ENCODE measurements at places on chromosomes 4 and X.

DNA sequence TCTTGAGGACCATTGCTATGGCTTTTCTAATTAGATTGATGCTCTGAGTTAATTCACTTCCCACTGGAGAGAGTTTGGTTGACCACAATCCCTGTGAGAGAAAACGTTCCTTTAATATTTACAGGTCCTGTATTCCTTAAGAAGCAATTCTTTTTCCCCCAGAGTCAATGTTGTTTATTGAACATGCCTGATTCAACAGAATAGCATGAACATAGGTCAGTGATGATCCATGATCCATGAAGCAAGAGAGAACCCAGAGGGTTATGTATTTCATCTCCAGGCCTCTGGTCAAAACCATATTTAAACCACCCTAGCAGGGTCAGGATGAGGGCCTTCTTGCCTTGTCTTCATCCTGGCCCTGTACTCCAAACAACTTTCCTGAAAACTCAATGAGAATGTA is 39.4 kb upstream of the EFHC2 start:
- DNase-seq = no peak

DNA sequence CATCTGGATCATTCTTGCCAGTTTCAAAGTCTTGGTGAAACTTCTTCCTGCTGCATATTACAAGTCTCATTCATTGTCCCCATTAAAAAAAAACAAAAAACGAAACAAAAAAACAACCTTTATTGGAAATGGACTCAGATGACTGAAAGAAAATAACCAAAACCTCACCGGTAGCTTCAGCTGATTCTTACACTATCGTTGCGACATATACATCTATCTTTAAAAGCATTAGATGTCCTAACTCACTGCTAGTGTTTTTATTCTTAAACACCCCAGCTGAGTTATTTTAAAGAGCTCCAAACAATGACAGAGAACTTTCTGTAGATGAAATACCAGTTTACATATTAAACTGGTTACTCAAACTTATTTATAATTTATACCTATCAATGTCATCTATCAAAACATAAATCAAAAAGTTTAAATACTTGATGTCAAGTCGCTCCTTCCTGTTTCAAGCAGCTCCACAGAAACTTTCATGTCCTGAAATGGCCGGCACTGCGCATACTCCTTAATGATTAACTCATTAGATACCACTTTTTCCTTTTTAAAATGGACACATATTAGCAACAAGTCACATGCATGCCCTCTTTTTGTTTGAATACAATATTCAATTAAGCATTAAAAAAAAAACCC is 87.2 kb downstream of the HPRT1 start:
- DNase-seq = peak; percentile 55

- no peak for DNase-seq
Observed at GRCh38 chrX:114924856-114925255, 92.6 kb downstream of the IL13RA2 start.

GRCh38 chr4:123398066-123398852 is 1.7 kb downstream of the SPRY1 start:
- DNase-seq = peak; percentile 77

DNA sequence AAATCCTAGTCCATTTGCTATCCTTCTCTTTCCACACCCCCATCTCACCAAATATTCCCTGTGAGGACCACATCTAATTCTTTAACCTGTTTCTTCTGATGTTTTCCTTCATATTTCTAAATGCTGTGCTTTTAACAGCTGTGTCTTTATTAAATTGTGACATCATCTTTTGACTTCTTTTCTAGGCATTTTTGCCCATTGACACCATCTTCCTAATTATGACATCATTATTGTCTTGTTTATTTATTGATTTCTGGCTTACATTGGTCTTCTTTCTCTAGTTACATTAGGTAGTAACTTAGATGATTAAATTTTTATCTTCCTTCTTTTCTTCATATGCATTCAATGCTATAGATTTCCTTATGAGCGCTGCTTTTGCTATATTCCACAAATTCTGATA is 175.8 kb upstream of the PDE5A start:
- DNase-seq = no peak

DNA sequence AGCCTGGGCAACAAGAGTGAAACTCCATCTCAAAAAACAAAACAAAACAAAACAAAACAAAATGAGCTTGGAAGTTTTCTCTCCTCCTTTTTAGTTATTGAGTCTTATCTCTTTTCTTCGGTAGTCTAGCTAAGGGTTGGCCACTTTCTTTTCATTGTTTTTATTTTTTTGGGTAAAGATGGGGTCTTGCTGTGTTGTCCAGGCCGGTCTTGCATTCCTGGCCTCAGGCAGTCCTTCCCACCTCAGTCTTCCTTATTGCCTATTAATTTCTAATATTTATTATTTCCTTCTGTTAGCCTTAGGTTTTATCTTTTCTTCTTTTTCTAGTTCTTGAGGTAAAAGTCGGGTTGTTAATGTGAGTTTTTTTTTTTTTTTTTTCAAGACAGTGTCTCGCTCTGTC is 16.4 kb downstream of the METAP1 start:
- DNase-seq = no peak

- DNase-seq = peak; percentile 6
Observed at GRCh38 chr4:92988301-92988700, 684.5 kb downstream of the GRID2 start.

DNA sequence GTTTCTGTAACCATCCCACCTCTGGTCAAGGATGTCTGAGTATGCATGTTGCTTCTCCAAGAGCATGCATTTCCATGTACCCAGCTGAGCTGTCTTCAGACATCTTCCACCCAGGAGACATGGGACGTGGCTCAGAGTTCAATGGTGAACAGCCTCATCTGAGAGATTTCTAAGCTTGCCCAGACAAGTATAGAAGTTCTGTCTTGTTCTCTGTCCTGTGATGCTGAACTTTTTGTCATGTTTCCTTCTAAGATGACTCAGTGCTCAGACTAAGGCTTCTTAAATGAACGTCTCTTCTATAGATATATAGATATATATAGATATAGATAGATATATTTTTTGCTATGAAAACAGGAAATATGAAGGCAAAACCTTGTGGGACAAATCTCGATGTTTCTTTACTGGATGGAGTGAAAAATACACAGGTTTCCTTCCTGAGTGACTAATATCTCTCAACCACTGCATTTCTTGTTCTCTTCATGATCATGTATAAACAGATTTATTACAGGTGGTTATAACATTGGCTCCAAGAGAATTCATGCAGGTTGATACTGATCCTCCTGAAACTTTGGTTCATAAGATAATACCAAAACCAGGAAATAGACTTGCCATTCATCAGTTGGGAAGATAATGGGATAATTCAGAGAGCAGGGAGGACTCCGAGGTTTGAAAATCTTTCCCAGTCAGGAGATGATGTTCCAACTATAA is 168.2 kb downstream of the ZNF518B start:
- no peak for DNase-seq

DNA sequence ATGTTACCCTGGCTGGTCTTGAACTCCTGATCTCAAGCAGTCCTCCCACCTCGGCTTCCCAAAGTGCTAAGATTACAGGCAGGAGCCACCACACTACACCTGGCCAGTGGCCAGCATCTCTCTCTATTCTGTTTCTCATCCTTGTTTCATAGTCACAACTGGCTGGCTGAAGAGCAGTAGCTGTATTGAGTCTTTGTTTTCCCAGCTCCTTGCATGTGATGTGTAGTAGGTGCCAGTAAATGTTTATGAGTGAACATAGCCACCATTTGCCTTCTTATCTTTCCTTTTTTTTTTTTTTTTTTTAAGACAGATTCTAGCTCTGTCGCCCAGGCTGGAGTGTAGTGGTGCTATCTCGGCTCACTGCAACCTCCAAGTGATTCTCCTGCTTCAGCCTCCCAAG is 23.6 kb downstream of the NUDT9 start:
- no peak for DNase-seq

DNA sequence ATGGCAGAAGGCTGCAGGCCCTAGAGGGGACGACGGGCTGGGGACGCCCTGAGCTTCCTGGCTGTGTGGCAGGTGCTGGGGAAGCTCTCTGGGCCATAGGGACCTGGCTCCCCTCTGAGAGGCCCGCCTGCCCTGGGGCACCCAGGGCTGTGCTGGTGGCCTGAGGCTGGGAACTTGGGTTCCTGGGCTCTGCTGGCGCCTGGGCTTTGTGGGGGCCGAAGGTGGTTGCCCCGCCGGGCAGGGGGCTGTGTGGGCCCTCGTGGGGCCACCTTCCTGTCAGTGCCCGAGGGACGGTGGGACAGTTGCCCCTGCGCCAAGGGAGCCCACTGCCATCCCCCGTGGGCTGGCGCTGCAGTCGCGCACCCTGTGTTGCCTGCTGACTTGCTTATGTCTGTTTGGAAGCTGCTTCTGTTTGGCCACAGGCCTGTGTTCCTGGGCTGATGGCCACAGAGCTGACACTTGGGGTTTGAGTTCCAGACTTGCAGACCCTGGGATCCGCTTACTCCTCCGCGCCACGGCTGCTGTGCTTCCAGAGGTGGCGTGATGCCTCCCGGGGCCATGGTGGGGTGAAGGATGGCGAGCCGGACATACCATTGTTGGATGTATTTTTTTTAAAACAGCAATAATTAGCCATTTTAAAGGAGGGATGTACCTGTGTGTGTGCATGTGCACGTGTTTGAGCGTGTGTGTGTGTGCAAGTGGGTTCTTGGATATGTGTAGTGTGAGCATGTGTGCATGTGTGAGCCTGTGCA is 8.5 kb downstream of the NAT8L start:
- no peak for DNase-seq

DNA sequence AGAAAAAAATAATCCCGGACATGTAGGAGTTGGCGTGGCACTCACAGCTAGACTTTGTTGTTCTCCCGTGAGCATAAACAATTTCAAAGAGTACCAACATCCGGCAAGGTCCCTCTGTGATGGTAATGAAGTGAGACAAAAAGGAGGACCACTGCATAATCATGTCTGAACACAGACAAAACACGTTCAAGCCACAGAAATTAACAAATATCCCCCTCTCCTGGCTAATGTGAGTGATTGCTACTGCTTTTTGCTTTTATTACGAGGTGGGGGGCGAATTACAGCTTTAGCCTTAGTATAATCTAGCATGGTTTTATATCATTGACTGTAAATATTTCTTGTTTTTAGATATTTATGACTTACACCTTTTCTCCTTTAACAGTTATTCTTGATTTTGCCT is 118.5 kb downstream of the PLS3 start:
- peak; percentile 32 for DNase-seq

DNA sequence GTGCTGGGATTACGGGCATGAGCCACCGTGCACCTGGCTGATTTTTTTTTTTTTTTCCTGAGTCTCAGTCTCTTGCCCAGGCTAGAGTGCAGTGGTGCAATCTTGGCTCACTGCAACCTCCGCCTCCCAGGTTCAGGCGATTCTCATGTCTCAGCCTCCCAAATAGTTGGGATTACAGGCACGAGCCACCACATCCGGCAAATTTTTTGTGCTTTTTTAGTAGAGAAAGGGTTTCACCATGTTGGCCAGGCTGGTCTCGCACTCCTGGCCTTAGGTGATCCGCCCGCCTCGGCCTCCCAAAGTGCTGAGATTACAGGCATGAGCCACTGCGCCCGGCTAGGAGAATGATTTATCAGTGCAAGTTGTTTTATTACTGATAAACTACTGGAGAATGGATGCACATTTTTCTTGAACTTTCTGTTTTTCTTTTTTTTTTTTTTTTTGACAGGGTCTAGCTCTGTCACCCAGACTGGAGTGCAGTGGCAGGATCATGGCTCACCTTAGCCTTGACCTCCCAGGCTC is 39.7 kb upstream of the DHRSX start:
- DNase-seq = no peak

- peak; percentile 17 for DNase-seq
Observed at GRCh38 chrX:151676196-151676595, 19.1 kb upstream of the PRRG3 start.

DNA sequence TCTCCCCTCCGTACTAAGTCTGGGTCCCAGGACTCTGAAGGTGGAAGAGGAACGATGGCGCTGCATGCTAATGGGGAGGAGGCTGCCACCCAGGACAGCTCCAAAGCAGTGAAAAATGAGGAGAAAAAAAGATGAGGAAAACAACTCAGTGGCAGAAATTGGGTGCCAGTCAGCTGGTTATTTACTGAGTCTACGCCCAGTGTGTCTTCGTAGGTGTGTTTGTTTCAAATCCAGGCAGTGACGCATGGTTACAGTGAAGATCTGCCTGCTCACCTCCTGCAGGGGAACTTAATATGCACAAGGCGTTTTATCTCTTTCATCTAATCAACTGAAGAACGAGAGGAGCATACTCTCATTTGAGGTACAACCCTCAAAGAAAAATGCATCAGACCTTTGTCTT is 70.9 kb upstream of the FBXW7 start:
- no peak for DNase-seq

Data from tongue (tissue), 3 donors.